ENCODE measurements at places on chromosomes 1 and 21.
A peak's percentile ranks its signal among the peaks of the same experiment; 100 is the strongest.

- no peak for DNase-seq
Observed at GRCh38 chr1:233393926-233394680, 66.6 kb downstream of the MAP3K21 start.

DNA sequence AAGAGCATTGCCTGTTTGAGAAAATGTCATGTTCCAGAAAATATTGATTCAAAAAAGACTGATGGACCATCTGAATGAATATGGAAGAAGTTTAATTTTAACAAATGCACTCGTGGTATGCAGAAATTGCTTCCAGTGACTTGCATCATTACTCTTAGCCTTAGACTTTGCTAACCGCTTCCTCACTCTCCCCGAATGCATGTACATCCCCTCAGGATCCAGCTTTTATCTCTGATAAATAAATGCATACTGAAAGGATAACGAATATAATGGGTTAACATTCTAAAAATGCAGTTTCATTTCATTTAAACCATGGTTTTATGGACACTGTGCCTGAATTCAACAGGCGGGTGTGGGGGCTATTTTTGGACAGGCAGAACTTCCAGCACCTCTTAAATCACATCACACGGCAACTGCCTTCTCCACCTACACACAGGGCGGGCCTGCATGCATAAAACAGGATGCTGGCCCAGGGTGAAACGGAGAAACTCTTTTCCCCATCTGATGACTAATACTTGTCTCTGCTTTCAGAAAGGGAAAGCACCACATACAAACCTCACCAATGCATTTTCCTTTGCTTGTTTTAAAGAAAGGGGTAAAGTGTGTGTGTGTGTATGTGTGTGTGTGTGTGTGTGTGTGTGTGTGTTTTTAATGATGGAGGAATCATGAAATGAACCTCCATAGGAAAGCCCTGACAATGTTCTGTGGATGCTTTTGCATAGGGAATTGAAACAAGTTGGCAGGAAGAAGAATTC is 48.7 kb downstream of the SPAG17 start:
- DNase-seq, result peak; percentile 62

GRCh38 chr1:115134850-115135480 is 45.7 kb upstream of the TSPAN2 start:
- peak; percentile 61 for DNase-seq

DNA sequence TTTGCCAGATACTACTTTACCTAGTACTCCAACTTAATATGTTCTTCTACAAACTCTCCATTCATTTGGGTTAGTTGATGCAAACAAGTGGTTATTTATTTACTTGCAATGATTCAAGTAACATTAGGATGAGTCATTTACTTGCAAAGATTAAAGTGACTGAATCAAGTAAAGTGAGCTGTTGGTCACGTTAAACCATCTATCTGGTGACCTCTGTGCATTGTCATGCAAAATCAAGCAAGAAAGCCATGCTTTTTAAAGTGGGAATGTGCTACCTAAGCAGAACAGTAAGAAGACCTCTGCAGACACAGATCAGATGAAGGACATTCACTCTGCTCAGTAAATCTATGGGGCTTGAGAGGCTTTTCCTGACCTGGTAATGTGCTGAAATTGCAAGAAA is 254.7 kb downstream of the LRRIQ3 start:
- DNase-seq, result no peak

DNA sequence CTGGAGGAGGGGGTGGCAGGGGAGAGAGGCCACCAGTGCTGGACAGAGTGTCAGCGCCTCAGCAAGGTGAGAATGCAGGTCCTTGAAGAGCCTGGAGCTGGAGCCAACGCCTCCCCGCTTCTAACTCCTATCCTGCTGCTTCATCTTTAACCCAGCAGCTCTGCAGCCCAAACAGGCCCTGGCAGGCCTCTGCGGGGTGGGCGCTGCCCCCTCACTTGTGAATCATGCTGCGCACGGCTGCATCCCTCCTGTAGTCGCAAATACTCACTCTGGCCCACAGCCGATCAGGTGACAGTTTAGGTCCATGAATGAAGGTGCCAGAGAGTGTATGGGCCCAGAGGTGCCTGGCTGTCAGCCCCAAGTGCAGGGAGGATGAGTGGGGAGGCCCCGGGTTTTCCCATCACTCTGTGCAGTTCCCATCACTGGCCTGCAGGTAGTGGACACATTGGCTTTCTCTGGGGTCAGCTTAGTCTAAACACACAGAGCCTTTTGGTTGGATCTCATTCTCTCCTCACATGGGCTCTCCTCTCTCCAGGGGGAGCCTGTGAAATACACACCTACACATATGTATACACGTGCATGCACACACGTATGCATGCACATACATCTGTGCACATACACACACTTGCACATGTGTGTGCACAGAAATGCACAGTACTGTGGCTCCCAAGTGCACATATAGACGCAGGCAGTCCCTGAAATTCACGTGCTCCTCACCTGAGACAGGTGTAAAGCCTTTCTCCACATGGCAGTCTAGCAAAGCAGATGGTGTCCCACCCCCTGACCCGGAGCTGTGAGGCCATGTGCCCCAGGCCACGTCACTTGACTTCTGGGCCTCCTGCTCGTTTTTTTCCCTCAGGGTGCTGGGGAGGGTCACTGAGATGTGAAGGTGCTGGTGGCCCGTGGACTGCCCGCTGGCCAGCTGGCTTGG is 52.0 kb downstream of the TRIM11 start:
- no peak for DNase-seq

DNA sequence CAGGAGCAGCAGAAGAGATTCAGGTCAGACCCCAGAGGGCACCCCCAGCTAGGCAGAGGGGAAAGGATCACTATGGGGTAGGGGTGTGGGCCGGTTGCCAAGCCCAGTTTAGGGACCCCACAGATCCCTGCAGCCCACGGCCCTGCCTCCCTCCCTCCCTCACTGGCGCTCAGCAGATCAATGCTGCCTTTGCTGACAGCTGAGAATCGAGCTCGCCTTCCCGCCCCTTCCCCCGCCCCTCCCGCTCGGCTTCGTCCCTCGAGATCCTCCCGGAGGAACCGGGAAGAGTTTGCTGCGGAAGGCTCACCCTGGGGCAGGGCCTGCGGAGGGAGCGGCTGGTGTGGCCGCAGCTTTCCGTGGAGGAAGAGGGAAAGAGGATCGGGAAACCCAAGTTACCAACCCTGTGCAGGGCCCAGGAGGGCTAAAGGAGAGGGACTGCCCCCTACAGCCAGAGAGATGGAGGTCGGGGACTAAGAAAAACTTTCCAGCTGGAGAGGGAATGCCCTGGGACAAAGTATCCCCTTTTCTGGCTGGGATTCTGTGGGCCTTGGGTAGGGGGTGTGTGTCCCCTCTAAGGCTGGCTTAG is 1.1 kb upstream of the KCNQ4 start:
- DNase-seq, result peak; percentile 22

GRCh38 chr1:231334079-231334666 is 3.5 kb downstream of the EXOC8 start:
- no peak for DNase-seq

GRCh38 chr1:222167111-222167510 is 380.8 kb downstream of the HHIPL2 start:
- DNase-seq, result peak; percentile 87

DNA sequence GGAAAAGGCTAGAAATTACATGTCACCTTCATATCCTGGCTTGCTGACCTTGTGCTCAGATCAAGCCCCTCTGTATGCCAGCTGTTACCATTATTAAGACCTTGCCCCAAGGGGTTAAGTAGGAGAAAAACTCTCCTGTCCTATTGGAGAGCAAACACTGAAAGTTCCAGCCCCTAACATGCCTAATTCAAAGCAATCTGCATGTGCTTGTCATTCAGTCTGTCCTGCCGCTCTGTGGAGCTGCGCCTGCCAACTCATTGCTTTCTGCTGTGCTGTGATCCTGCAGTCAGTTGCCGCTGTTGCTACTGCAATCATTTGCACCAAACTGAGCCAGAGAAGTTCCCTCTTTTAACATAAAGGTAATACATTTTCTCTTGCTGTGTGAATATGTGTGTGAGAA is 113.4 kb downstream of the DISP1 start:
- peak; percentile 45 for DNase-seq

DNA sequence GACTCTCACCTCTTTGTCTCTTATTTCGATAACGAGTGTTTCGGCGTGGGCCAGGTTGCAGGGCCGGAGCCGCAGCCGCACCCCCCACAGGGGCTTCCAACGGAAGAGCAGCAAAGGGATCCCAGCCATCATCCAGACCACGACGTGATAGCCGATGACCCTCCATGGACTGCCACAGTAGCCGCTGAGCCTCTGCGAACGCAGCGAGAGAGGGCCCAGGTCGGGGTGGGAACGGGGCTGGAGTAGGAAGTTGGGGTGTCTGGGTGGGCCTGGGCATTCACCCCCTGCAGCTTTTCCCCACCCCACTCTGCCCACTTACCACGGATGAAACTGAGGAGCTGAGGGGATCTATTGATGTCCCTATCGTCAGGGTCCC is 6.4 kb downstream of the ATP13A2 start:
- no peak for DNase-seq

GRCh38 chr1:204574865-204575163 is 58.6 kb downstream of the MDM4 start:
- DNase-seq, result no peak

GRCh38 chr1:246383791-246384190 is 123.3 kb downstream of the SMYD3 start:
- DNase-seq, result peak; percentile 13

- no peak for DNase-seq
Observed at GRCh38 chr1:99726818-99727217, 39.6 kb downstream of the FRRS1 start.

DNA sequence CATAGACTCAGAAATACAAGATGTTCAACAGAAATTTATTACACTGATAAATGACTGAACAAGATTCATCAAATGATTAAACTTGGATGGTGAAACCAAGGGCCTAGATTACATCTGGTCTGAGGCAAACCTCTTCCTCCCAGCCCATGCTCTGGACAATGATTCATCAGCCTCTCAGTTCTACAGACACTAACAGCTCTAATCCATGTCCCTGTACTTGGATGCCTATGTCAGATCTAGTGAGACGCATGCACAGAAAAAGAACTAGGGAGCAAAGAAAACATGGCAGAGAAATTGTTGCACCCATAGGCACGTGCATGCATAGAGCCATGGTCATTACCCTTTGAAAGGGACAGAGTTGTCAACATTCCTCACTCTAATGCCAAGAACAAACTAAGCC is 250.1 kb downstream of the KCNH1 start:
- peak; percentile 73 for DNase-seq

DNA sequence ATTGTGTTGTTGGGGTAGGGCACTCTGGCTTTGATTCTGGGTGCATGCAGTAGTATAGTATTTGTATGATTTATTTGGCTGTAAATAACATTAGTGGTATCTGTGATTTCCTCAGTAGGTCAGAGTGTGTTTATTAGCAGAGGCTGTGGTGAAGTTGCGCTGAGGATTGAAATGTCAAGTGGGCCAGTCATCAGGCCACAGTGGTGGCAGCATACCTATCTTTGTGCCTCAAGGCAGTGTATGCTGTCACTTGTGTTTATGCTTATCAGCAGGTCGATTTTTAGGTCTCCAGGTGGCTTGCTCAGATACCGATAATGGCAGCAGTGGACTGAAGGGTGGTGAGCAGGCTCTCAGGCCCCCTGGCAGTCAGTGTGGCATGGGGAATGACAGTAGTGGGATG is 11.3 kb downstream of the LY9 start:
- no peak for DNase-seq

- DNase-seq, result no peak
Observed at GRCh38 chr21:14787312-14787711, 241.2 kb upstream of the SAMSN1 start.

GRCh38 chr1:165833358-165833757 is 5.9 kb downstream of the UCK2 start:
- DNase-seq, result no peak

- DNase-seq, result no peak
Observed at GRCh38 chr1:204866051-204866596, 4.5 kb upstream of the NFASC start.

DNA sequence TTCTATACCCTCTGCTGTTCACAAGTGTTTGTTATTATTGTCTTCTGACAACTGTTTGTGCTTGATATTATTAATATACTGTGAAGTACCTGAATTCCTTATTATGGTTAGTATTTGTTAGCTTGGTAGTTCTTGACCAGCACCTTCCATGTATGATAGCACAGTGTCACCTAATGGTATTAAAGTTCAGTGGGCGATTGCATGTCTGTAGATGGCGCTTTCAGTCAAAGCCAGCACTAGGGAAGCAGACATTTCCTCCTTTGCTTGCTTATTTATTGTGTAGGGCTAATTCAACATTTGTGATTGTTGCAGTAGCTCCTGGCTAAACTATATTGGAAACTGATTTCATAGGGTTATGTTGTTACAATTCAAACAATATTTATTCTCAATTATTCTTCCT is 218.0 kb downstream of the ZP4 start:
- no peak for DNase-seq

GRCh38 chr1:199688133-199688676 is 339.3 kb upstream of the NR5A2 start:
- no peak for DNase-seq

- DNase-seq, result no peak
Observed at GRCh38 chr21:21246007-21246406, 247.8 kb downstream of the NCAM2 start.

- DNase-seq, result no peak
Observed at GRCh38 chr1:108716437-108717230, 3.9 kb downstream of the FNDC7 start.

DNA sequence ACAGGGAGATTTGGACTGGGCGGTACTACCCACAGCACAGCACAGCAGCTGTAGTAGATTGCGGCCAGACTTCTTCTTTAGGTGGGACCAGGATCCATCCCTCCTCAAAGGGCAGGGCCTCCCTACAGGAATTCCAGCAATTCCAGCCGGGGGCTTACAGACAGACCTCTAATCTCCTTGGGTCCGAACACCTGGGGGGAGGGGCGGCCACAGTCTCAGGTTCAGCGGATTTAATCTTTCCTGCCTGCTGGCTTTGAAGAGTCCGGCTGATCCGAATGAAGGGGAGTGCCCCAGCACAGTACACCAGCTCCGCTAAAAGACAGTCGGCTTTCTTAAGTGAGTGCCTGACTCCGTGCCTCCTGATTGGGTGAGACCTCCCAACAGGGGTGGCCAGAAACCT is 1708.5 kb downstream of the BRINP3 start:
- DNase-seq, result no peak

- peak; percentile 56 for DNase-seq
Observed at GRCh38 chr1:54255026-54255702, 55.2 kb downstream of the MRPL37 start.

DNA sequence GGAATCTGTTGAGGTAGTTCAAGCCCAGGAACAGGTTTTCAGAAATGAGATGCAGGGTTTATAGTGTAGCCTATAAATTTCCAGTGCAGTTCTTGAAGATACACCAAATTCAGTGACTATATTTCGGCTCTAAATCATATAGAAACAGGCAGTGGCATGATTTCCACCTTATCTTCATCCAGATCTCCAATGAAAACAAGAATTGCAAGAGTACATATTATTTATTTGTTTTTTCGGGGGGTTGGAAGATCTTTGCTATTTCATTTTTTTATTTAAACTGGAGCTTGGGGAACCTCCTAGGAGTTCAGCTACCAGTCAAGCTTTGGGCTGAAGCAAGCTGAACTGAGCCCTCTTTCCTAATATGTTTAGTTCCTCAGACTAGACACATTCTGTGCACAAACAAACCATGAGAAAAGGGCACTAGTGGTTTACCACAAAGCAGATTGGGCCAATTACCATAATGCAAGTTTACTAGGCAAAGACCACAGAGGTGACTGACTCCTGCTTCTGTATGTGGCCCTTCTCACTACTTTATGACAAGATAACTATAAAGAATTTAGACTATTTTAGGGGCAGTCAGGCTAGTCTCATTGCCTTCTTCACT is 68.5 kb downstream of the RGS2 start:
- DNase-seq, result peak; percentile 59

All from astrocyte of the spinal cord (primary cell).